ENCODE measurements at places on chromosomes 4 and X.
A peak's percentile ranks its signal among the peaks of the same experiment; 100 is the strongest.

DNA sequence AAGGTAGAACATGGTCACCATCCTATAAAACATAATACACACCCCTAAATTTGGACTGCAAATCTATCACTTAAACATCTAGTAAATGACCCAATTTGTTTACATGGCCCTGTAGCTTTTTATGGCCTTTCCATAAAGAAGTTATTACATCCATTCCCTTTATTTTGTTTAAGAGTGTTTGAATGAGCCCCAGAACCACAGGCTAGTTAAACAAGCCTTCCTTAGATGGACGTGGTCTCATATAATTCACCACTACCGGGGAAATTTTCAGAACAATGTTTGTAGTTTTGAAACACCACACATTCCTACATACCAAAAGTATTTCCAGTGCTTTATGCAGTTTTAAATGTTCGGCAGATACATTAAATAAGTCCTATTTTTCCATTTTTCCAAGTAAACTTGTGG is 12.3 kb downstream of the PDGFC start:
- peak; percentile 57 for DNase-seq

- no peak for DNase-seq
Measured at GRCh38 chr4:104896660-104897645, 249.7 kb upstream of the TET2 start.

DNA sequence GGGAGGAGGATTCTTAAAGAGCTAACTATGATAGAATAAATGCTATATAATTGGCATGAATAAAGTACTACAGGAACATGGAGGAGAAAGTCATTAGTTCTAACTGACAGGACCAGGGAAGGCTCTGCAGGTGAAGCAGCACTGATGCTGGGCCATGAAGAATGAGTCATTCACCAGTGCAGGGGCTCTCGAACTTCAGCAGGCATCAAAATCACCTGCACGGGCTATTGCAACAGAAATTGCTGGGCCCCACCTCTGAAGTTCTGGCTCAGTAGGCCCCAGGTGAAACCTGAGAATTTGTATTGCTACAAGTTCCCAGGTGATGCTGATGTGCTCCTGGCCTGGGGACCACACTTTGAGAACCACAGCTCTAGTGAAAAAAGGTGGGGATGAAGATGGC is 33.7 kb downstream of the TMEM150C start:
- DNase-seq, result no peak

- DNase-seq, result no peak
Measured at GRCh38 chr4:187903700-187904099, 91.9 kb upstream of the ZFP42 start.

- no peak for DNase-seq
Measured at GRCh38 chrX:97636473-97637140, 752.9 kb downstream of the RPA4 start.

DNA sequence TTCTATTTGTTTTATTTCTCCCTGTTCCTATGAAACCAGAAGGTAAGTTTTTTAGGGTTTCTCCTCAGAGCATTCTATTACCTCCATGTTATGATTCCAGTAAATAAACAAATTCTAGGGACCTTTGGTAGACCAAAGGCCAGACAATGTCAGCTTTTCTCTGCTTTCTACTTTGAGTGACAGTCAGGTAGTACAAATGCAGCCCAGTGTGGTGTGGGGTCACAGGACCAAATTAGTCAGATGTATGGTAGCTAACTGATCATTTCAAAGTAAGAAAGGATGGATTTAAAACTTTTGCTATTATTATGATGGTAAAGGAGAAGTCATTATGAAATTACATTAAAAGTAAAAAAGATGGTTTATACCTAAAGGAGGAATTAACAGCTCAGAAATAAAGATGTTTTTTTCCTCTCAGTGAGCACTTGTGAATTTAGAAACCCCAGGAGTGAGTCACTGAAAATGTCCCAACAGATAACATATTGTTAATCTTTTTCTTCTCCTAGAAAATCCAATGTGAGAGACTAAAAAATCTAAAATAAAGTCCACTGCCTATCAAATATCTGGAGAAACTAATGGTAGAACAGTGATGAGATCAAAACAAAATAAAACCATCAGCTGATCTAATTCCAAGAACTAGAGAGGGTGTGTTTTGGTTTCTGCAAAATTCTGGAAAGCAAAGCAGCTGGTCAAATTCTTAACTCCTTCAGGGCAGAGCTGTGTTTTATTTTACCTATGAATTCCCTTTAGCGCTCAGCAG is 16.6 kb upstream of the KLHL2 start:
- no peak for DNase-seq

DNA sequence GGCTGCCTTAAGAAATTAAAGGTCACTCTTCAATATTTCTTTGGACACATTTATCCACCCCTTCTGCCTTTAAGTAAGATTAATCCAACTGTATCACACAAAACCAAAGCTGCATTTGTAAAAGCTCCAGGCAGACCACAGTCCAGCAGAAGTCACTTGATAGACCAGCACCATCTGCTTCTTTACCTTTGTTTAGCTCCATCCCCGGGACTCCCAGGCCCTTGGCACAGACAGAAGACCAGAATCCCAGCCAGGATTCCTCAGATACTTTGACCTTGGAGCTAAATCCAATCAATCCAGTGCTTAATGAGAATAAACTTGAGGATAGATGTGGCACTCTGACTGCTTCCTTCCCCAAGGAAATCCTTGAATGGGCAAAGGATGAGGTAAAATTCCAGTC is 333.1 kb upstream of the RASGEF1B start:
- DNase-seq, result no peak
